ENCODE measurements at places on chromosomes 11 and 22. TPM values are rescaled to one million over a fixed set of nuclear protein-coding genes. Genes with fewer than 3 reads are reported as not detected.
A peak's percentile ranks its signal among the peaks of the same experiment; 100 is the strongest.

DNA sequence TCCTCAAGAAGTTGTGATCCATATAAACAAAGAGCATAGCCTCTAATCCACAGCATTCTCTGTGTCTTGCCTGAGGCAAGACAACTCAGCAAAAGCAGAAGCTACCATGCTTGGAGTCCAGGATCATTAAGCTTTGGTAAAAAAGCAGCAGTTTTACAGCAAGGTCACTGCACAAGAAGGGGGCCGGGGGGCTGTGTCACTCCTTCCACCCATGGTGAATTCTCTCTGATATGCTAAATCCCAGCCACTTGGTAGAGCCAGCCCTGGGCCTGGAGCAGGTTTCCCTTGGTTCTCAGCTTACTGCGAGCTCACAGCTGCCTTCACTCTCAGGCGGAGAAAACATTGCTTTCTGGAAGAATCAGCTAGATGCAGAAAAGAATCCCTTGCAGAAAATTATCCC lies 144.7 kb downstream of the TENM4 start:
- no peaks in the 10 kb centered on the region for H3K36me3 ChIP-seq
- H3K4me1 ChIP-seq, result peaks cover 15% of the 10 kb centered on the region
- no peak overlapping the region for H3K4me3 ChIP-seq
- DNase-seq, result no peak

DNA sequence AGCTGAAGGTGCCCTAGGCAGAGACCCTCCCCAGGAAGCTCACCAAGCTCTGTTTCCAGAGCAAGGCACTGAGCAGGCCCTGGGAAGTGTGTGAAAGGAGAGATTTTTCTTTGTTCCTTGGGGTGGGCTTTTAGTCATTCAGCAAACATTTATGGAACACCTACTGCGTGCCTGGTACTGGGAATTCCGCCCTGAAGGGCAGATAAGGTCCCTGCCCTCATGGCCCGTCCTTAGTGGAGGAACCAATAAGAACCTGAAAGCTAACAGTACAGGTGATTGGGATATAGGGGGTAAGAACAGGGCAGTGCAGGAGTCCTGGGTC lies 3.9 kb downstream of the TMEM134 start:
- H3K27me3 ChIP-seq, result no peaks in the 10 kb centered on the region
- H3K4me1 ChIP-seq, result peaks cover 12% of the 10 kb centered on the region
- no peaks in the 10 kb centered on the region for H3K36me3 ChIP-seq
- peak overlapping the region; percentile 95 for H3K27ac ChIP-seq

GRCh38 chr11:93935826-93936225 lies 85.3 kb upstream of the HEPHL1 start:
- peaks cover 9% of the 10 kb centered on the region for H3K27me3 ChIP-seq
- H3K4me3 ChIP-seq, result no peak overlapping the region
- H3K36me3 ChIP-seq, result no peaks in the 10 kb centered on the region
- H3K27ac ChIP-seq, result no peak overlapping the region
- H3K4me1 ChIP-seq, result peaks cover 6% of the 10 kb centered on the region

DNA sequence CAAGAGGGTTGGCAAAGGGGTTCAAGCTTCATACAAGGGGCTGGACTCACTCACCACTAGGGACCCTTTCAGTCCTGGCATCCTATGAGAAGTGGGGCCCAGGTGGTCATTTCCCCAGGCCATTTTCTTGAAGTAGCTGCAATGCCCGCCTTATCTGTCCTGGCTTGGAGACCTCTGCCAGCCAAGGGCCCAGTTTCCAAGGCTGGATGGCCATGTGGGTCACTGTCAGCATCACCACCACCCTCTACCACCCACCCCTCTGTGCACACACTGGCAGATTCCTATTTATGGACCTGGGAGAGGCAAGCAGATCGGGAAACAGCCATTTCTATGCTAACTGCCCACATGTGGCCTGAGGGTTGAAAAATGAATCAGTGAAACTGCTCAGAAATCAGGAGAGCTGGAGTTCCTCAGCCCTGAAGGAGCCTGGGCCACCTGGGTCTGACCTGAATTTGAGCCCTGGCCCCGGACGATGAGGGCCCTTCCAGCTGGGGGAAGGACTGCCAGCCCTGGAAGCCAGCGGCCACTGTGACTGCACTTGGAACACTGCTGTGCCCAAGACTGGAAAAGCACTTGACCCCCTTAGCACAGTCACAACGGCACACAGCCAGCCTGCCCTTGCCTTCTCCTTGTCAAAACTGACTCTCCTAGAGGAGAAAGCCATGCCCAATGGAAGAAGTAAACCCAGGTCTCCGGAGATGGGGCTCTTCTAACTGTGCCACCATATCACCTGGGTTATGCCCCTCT lies 442.2 kb downstream of the BUD13 start:
- H3K27me3 ChIP-seq, result peaks cover 19% of the 10 kb centered on the region
- no peaks in the 10 kb centered on the region for H3K4me1 ChIP-seq
- no peak overlapping the region for H3K4me3 ChIP-seq
- DNase-seq, result no peak

GRCh38 chr11:86802146-86802545 lies 1.8 kb downstream of the PRSS23 start:
- no peak for DNase-seq
- peaks cover 9% of the 10 kb centered on the region for H3K27me3 ChIP-seq
- H3K4me3 ChIP-seq, result peak overlapping the region; percentile 84
- H3K27ac ChIP-seq, result no peak overlapping the region

Gene OR52H1
- total RNA-seq, result 0.26 TPM

Gene MMP12
- total RNA-seq, result not detected

Gene OR10D3
- not detected for total RNA-seq

Data from progenitor cell of endocrine pancreas (in vitro differentiated cells).